T-cell (primary cell): ENCODE measurements at places on chromosomes 11 and 22.

- no peaks in the 10 kb centered on the region for H3K27me3 ChIP-seq
- no peaks in the 10 kb centered on the region for H3K4me1 ChIP-seq
- H3K27ac ChIP-seq: no peak overlapping the region
- no peaks in the 10 kb centered on the region for H3K36me3 ChIP-seq
- H3K4me3 ChIP-seq: no peak overlapping the region
Measured at GRCh38 chr11:122304973-122305372, 189.0 kb upstream of the BLID start.

- no peak overlapping the region for H3K27ac ChIP-seq
- DNase-seq: no peak
- H3K4me3 ChIP-seq: no peak overlapping the region
- peaks cover 6% of the 10 kb centered on the region for H3K4me1 ChIP-seq
Measured at GRCh38 chr22:39471381-39472141, 14.7 kb downstream of the MGAT3 start.

DNA sequence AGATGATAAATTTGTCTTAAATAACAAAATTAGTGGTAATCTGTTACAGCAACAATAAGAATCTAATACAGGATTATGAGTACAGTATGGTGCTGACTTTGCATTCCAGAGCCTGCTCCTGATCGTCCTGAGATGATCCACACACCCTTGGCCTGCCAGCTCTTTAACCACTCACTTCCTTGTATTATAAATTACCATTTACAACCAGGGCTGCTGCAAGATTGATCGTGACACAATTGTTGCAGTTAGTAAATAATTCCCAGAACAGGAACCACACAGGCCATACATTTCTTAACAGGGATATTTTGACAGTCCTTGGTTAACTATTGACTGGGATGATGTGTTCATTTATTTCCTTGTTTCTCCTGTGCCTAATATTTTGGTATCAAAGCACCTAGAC is 3.8 kb upstream of the CBLIF start:
- no peak overlapping the region for H3K4me3 ChIP-seq
- DNase-seq: no peak
- no peaks in the 10 kb centered on the region for H3K36me3 ChIP-seq
- no peaks in the 10 kb centered on the region for H3K4me1 ChIP-seq
- H3K27me3 ChIP-seq: no peaks in the 10 kb centered on the region

DNA sequence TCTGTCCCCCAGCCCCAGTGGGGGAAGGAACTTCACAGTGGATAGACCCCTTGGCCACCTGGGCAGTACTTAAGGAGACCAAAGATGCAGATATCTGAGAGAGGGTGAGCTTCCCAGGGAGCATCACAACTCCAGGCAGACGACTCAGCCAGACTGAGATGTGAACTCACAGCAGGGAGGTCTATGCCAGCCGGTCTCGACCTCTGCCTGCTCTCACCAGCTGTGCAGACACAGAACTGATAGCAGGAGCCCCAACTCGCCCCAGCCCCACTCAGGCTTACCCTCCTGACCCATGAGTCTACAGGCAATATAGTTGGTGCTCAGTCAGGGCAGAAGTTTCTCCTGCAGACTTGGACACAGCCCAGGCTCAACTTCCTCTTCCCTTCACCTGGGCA is 29.7 kb upstream of the ACCSL start:
- no peaks in the 10 kb centered on the region for H3K4me1 ChIP-seq
- H3K27me3 ChIP-seq: peaks cover 7% of the 10 kb centered on the region
- no peak for DNase-seq
- H3K4me3 ChIP-seq: no peak overlapping the region
